ENCODE measurements at places on chromosomes 5 and 9.
A peak's percentile ranks its signal among the peaks of the same experiment; 100 is the strongest.

DNA sequence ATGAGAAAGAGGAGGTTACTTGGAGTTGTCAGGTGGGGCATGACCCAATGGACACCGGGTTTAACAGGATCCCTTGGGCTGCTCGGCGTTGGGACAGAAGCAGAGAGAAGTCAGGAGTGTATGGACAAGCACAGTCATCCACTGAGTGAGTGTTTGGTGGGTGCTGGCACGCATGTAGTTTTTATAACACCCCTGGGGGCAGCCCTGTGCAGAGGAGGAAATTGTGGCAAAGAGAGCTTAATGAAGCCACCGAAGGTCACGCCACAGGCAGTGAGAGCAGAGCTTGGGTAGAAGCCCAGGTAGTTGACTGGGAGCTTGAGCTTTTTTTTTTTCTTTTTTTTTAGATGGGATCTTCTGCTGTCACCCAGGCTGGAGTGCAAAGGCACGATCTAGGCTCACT lies 43.2 kb upstream of the IER5L start:
- no peak for DNase-seq

DNA sequence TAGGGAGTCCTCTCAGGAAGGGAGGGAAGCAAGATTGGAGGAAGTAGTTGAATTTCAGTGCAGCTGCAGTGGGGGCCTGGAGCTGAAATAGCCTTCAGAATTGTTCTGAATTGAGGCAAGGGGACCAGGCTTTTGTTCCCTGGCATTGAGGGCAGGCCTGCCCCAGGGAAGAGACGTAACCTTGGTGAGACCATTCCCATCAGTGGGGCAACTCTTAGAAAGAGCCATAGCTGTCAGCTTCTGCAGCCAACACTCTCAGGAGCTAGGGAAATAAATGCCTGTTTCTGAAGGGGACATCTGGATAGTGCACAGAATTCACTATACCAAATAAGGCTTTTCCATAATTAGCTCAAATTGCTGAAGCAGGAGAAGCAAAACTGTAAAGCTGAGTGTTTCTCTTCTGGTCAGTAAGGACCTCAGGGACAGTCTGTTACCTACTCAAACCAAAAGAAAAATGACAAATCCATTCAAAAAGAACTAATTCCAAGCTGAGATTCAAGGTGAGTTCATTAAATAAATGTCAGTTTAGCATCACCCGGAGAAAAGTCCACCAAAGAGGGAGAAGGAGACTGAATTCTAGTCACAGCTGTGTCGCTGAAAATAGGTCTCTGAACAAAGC lies 44.0 kb downstream of the LYRM7 start:
- DNase-seq: no peak

- no peak for DNase-seq
Observed at GRCh38 chr9:134136118-134136995, 475 bp downstream of the WDR5 start.

GRCh38 chr9:13166996-13167395 lies 112.5 kb downstream of the MPDZ start:
- no peak for DNase-seq

- DNase-seq: no peak
Observed at GRCh38 chr5:130773813-130774212, 391.2 kb downstream of the HINT1 start.

- DNase-seq: no peak
Observed at GRCh38 chr9:129126749-129127618, 15.8 kb downstream of the PTPA start.

- peak; percentile 65 for DNase-seq
Observed at GRCh38 chr9:137441289-137441934, at the start of gene ENTPD8. TSS of gene ENTPD8 (minus strand) at chr9:137441357. CDS start at chr9:137438285, 3,072 bp downstream.

GRCh38 chr5:55817030-55817429 lies 34.1 kb upstream of the IL31RA start:
- DNase-seq: no peak

- DNase-seq: no peak
Observed at GRCh38 chr5:104325356-104325755, 762.8 kb upstream of the NUDT12 start.

- no peak for DNase-seq
Observed at GRCh38 chr5:15528476-15528875, 28.5 kb downstream of the FBXL7 start.

DNA sequence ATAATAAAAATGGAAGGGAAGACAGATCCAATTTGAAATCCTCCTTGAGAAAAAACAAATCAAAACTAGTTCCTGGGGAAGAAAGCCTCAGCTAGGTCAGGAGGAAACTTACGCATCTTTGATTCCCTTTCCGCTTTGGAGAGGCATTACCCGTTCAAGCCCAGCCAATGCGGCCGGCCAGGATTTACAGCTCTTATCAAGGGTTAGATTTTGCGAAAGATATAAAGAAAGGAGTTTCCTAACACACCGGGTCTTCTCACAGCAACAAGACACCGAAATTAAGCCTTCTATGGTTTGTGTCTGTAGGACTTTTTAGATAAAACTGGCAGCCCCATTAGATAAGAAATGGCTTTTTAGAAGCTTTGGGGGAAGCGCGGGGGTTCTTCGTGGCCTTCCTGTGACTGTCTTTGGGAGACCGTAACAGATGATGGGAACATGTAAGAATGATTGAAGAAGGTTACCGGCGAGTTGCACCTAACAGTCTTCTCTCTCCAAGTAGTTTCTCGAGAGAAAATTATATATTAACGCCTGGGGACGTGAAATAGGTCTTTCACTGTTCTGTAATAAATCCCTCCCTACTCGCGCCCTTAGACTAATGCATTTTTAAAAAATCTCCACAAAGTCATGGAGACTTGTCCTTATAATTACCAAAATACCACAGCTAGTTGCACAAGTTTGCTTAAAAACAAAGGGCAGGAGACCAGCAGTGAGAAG lies 1.3 kb upstream of the ISL1 start:
- DNase-seq: no peak

DNA sequence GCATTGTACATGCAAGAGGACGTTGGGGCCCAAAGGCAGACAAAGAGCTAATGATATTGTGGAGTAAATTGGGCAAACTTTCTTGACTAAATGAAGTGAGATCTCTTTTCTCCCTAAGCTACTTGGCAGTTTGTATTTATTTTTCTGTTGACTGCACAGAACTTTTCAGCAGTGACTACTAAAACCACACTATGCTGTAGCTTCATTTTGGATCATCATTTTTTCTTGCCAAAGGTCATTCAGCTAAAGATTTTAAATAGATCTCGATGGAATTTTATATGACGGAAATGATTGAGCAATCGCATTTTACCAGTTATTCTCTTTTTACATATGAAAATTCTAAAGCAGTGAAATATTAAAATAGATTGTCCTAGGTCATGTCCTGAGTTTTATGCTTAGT lies 286.1 kb upstream of the ACTBL2 start:
- DNase-seq: no peak

- no peak for DNase-seq
Observed at GRCh38 chr9:3262826-3263529, 262.8 kb downstream of the RFX3 start.

DNA sequence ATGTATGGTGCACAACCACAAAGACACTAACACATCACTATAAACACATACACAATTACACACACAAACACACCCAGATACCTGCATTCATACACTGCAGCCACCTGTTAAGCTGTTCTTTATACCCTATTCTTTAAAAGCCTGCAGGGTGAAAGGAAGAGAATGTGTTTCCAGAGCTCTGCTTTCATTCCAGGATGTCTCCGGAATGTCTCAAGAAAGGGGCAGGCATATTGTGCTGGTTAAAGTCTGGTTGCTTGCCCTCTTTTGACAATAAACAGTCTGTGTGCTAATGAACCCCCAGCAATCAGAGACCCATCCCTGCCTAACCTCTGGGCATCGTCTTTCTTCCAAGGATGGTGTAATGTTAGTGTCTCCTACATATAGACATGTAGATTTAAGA lies 181.6 kb downstream of the EPB41L4A start:
- no peak for DNase-seq

- no peak for DNase-seq
Observed at GRCh38 chr5:110623874-110624273, 102.6 kb downstream of the TMEM232 start.

DNA sequence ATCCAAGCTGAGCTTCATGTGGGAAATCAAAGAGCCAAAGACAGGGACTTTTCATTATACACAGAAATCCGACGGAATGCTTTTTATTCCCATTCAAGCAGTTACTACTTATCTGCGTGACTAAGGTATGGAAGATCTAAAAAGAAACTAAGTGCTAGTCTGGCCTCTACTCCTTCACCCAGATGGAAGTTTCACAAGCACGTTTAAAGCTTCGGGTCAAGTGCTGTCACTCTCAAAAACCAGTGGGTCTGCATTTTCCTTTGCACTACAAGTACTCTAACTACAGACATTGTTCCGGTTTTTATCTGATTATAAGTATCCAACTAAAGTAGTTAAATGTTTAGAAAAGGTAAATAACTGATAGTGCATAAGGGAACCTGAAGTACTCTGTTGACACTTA lies 13.7 kb upstream of the MTAP start:
- no peak for DNase-seq

DNA sequence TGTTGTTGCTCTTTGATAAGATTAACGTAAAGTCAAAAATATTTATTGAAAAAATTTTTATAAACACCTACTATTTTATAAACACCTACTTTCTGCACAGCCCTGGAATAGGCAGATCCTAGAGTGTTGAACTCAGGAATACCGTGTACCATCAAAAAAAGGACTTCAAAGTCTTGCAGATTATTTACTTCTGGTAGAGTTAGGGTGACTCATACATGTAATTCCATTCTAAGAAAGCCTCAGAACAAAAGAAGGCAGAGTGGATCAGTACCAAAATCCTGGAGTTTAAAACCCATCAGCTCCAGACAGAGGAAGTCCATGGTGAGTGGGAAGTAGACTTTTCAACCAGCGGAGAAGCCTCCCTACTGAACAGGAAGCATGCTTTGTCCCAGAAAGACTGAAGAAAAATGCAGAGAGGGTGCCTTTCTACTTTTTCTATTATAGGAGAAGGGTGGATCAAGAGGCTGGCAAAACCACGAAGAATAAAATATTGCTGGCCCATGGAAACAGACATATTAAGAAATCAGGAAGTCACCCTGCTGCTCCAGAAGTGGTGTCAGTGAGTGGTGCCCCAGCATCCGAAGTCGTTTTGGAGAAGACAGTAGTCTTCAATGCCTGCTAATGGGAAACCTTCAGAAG lies 45.1 kb upstream of the DAB2 start:
- no peak for DNase-seq

GRCh38 chr9:111000202-111000601 lies 38.1 kb downstream of the LPAR1 start:
- DNase-seq: no peak

DNA sequence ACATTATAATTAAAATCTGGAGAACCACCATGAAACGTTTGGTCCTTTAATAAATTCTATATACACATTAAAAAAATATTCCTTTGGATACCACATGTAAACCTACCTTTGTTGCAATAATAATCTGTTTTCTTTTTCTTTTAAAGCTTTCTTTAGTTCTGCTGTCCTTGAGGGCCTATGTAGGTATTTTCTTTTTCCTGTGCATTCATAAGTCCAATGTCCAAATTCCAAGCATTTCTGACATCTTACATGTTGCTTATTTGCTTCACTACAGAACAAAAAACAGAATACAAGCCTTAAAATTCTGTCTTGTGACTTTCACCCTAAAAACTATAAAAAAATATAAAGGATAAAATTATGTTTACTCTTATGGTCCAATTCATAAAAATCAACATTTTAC lies 19.7 kb downstream of the ZCCHC10 start:
- DNase-seq: no peak

- no peak for DNase-seq
Observed at GRCh38 chr5:142245786-142246185, 79.0 kb downstream of the SPRY4 start.

DNA sequence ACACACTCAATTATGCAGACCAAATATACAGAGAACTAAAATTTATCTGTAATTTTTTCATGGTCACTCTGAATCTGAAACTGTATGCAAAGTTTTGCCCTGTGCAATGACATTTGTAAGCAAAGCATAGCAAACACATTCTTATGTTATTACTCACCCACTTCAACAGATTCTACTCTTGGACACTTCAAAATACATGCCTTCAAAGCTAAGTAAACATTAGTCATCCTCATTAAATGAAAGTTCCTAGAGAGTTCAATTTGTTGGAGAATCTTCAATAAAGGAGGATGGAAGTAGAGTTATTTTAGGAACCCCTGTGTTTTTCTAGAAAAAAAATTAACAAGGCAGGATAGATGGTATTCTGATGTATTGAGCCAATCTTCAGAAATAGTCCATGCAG lies 639.7 kb upstream of the C9orf72 start:
- DNase-seq: no peak

DNA sequence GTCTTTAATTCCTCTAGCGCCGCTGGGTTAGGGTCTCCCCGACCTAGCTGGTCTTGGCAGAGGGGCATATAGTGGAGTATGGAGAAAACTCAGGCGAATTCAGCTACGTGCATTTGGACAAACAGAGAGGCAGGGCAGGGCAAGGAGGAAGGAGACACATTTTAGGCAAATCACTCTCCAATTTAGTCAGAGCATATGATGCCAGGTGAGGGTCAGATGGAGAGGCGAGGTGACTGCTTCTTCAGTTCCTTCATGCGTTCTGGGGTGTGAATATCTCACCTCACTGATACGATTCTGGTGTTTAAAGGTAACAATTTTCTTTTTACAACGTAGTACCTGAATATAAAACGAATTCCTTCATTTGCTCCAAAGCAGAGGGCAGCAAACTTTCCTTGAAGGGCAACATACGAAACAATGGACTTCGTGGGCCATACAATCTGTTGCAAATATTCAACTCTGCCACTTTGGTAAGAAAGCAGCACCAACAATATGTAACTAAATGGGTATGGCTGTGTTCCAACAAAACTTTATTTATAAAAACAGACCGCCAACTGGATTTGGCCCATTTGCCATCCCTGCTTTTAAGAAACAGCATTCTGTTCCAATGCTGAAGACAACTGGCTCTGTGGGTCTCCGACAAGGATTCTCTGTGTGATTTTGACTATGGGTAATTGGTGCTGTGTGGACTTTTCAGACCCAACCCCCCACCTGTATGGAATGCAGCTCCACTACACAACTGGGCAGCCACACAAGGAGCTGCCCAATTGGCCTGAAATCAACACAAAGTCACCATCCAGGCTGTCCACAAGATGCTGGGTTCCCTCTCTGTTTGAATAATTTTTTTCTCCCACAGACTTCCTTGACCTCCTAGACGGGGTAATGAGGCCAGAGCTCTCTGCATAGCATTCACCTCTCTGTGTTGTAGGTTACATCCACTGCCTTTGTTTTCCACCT lies 53.8 kb downstream of the RAPGEF1 start:
- no peak for DNase-seq

GRCh38 chr9:135610290-135611141 lies 28.8 kb downstream of the GLT6D1 start:
- peak; percentile 66 for DNase-seq

DNA sequence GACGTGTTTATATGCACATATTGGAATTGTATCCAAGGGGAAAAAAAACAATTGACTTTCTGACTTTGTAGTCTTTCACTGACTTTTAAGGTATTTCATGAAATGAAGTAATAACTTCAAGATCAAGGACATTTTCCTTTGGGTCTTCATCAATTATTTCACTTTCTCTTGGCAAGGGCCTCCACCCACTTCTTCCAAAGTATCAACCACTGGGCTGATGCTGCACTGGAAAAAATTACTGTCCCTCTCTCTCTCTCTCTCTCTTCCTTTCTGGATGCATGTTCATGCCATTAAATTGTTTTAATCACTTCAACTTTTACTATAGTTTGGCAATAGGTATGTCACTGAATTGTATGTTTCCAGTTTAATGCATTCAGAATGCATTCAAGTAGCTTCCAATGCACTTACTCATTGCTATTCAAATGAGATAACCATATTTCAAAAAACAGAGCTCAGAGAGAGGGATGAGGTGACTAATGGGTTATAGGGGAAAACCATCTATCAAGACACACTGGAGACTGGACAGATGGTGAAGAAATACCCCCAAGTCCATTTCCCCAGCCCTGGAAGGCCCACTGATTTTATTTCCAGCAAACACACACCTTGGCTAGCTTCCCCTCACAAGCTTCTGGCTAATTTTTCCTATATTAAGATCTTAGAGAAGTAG lies 585.3 kb downstream of the EBF1 start:
- no peak for DNase-seq

Measured in suprapubic skin (tissue), 4 donors.